ENCODE measurements at places on chromosomes 5 and 9. TPM values are rescaled to one million over a fixed set of nuclear protein-coding genes. Genes with fewer than 3 reads are reported as not detected.

The IL33 gene
- 22.2 TPM for total RNA-seq

DNA sequence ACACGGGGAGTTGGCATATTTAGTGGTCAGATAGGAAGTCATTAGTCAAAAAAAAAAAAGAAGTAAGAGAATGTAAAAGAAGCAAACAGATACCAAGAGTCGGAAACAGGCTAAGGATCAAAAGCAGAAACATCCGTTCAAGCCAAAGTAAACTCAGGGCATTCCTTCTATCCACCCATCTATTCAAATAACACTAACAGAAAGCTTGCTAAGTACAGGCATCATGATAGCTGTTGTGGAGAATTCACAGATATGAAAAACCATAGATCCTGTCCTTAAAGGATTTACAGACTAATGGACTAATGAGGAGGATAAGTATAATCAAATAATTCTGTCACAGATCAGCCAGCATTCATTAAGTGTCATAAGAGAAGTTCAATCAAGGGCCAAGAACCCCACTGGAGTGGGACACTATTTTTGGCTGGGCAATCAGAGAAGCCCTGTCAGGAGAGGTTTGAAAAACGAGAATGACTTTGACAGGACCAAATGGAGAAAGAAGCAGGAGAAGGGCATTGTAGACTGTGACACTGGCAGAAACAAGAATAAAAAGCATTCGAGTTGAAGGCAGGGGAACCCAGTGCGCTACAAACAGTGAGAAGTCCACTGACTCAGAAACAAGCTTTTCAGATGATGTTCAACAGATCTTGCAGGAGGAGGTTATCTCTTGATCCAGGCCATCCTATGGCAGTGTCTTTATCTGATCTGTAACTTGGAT is 154.2 kb upstream of the TSLP start:
- no peak overlapping the region for H3K27ac ChIP-seq
- no peaks in the 10 kb centered on the region for H3K4me1 ChIP-seq
- no peak overlapping the region for H3K4me3 ChIP-seq
- no peak for DNase-seq
- H3K27me3 ChIP-seq: no peaks in the 10 kb centered on the region

The TRPM6 gene
- 0.54 TPM for total RNA-seq

The NUTM2G gene
- total RNA-seq: not detected

DNA sequence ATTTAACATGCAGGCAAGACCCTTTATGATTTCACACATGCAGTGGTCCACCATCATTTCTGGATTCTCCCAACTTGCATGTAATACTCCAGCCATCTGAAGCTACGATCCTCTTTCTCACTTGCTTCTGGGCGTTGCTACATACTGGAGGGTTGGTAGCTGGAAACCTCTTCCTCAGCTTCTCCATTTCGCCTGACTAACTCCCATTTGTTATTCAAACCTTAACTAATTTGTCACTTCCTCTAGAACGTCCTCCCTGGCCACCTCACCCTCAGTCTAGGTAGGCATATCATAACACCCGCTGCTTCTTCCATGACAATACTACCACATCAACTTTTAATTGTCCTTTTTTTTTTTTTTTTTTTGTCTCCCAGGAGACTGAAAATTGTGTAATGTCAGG is 72.6 kb upstream of the EQTN start:
- H3K27ac ChIP-seq: no peak overlapping the region
- no peak overlapping the region for H3K4me3 ChIP-seq
- H3K4me1 ChIP-seq: peaks cover 39% of the 10 kb centered on the region
- no peaks in the 10 kb centered on the region for H3K27me3 ChIP-seq
- no peaks in the 10 kb centered on the region for H3K36me3 ChIP-seq

The SH3GL2 gene
- not detected for total RNA-seq

- no peaks in the 10 kb centered on the region for H3K36me3 ChIP-seq
- H3K4me1 ChIP-seq: no peaks in the 10 kb centered on the region
- H3K27ac ChIP-seq: no peak overlapping the region
Measured at GRCh38 chr5:32638309-32638708, 53.0 kb downstream of the SUB1 start.

The SLC6A18 gene
- not detected for total RNA-seq

The AK1 gene
- 56.3 TPM for total RNA-seq

GRCh38 chr5:32848681-32849080 is 137.6 kb downstream of the NPR3 start:
- no peak for DNase-seq
- H3K27me3 ChIP-seq: no peaks in the 10 kb centered on the region

The CCL27 gene
- total RNA-seq: not detected

DNA sequence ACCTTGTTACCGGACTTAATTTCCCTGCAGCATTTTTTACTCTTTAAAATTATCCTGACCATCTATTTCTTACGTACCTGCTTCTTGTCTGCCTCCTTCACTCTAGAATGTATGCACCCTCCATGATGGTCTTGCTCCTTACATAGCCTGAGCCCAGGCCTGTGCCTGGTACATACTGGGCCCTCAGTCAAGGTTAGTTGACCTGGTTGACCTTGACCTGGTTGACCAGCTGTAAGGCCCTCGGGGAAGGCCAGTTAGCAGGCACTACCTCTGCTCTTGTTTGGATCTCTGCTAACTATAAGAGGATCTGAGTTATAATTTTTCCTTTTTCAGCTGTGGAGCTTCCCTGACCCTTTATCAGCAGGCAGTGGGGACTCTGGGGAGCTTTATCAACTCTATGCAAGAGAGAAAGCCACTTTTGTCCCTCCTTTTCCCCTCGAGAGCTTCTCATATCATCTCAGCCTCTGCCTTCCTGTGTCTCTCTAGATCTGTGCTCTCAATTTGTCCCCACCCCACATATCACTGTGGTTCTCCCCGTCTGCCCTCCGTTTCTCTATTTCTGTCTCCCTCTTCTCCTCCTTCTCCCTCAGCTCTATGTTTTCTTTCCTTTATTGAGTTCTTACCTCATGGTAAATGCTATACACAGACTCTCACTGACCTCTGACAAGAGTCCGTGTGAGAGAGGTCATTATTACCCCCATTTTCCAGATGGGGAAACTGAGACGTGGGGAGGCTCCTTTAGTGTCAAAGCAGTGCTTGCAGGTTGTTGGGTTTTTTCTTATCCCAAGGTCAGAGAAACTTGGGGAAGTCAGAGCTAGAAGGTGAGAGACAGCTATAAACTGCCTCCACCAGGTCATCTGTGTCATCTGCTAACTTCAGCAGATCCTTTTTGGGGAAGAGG is 28.6 kb downstream of the SPRY4 start:
- no peaks in the 10 kb centered on the region for H3K4me1 ChIP-seq
- no peaks in the 10 kb centered on the region for H3K27me3 ChIP-seq
- H3K4me3 ChIP-seq: no peak overlapping the region
- no peaks in the 10 kb centered on the region for H3K36me3 ChIP-seq
- peak overlapping the region; percentile 50 for H3K27ac ChIP-seq
- no peak for DNase-seq

- H3K27me3 ChIP-seq: no peaks in the 10 kb centered on the region
- no peak overlapping the region for H3K4me3 ChIP-seq
- DNase-seq: no peak
- no peaks in the 10 kb centered on the region for H3K36me3 ChIP-seq
Measured at GRCh38 chr5:40481241-40481640, 198.5 kb upstream of the PTGER4 start.

DNA sequence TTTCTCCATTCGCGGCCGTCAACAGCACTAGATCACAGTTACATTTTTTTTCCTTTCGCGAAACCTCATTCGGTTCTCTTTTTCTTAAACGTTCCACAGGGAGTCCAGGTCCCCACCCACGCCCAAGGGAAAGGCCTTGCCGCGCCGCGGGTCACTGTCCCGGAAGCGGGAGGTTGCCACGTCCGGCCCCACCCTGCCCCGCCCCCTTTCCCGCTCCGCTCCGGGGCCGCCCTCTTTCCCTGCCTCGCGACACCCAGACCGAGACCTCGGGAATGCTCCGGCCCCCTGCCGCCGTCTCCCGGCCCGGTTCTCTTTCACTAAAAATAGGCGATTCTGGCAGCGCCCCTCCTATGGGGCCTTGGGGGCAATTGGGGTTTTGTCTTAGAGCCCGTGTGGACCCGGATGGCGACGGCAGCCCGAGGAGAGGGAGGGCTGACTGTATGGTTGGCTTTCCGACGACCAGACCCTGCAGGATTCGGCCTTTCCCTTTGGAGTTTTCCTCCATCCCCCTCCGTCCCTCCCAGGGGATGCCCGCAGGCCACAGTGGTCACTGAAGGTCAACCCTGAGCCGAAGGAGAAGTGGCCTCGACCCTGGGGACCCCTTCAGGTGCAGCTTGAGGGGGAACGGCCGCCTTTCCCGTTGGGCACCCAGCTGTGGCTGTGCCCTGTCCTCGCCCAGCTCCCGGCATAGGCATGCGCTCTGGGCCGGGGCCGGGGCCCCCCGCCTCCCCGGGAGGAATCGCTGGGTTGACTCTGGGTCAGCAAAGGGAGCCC is 2.8 kb upstream of the RACK1 start:
- H3K4me1 ChIP-seq: peaks cover 49% of the 10 kb centered on the region
- DNase-seq: peak; percentile 92
- peaks cover 8% of the 10 kb centered on the region for H3K36me3 ChIP-seq
- peak overlapping the region; percentile 79 for H3K4me3 ChIP-seq

The TMEM215 gene
- not detected for total RNA-seq

DNA sequence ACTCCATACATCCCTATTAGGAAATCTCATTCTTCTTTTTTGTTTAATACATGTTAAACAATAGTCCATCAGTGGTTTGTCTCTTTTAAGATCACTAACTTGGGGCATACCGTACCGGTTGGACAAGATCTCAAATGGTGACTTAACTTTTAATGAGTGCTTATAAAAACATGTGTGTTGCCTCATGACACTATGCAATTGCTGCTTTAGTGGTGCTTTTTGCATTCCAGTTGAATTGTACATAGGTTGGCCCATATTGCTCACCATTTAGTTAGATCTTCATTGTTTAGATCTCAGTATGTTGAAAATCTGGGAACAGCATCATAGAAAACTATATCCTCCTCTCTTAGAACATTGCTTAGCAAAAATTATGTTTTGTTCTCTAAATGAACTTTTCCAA is 17.8 kb downstream of the C9orf85 start:
- H3K4me1 ChIP-seq: no peaks in the 10 kb centered on the region
- DNase-seq: no peak
- H3K36me3 ChIP-seq: no peaks in the 10 kb centered on the region
- H3K27me3 ChIP-seq: no peaks in the 10 kb centered on the region
- H3K27ac ChIP-seq: no peak overlapping the region
- H3K4me3 ChIP-seq: no peak overlapping the region

GRCh38 chr5:78526049-78526525 is 122.5 kb downstream of the LHFPL2 start:
- no peak overlapping the region for H3K4me3 ChIP-seq
- H3K27me3 ChIP-seq: no peaks in the 10 kb centered on the region
- no peak for DNase-seq
- no peak overlapping the region for H3K27ac ChIP-seq
- H3K4me1 ChIP-seq: peaks cover 10% of the 10 kb centered on the region

The FBN2 gene
- 1.0 TPM for total RNA-seq

The KCNV2 gene
- not detected for total RNA-seq

The GARIN3 gene
- not detected for total RNA-seq

- DNase-seq: no peak
- H3K4me1 ChIP-seq: peaks cover 27% of the 10 kb centered on the region
- no peaks in the 10 kb centered on the region for H3K36me3 ChIP-seq
- no peak overlapping the region for H3K4me3 ChIP-seq
- H3K27ac ChIP-seq: no peak overlapping the region
- H3K27me3 ChIP-seq: no peaks in the 10 kb centered on the region
Measured at GRCh38 chr9:6417186-6417585, 4.2 kb downstream of the UHRF2 start.

DNA sequence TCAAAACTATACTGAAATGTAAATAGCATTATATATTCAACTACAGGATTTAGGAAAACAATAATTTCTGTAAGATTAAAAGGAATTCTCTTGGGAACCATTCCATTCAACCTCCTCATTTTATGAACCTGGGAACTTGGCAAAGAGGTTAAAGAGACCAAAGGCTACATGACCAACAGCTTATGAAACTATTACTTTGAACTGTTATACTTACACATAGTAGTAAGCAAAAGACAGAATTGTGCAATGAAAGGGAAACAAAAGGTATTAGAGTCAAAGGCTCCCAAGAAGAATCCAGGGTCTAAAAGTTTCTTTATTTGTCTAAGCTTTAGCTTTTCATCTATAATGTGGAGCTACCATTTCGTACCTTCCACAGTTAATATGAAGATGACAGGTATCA is 7.2 kb downstream of the C9orf72 start:
- no peak overlapping the region for H3K27ac ChIP-seq
- DNase-seq: no peak
- peaks cover 6% of the 10 kb centered on the region for H3K4me1 ChIP-seq
- no peaks in the 10 kb centered on the region for H3K27me3 ChIP-seq
- H3K4me3 ChIP-seq: no peak overlapping the region

DNA sequence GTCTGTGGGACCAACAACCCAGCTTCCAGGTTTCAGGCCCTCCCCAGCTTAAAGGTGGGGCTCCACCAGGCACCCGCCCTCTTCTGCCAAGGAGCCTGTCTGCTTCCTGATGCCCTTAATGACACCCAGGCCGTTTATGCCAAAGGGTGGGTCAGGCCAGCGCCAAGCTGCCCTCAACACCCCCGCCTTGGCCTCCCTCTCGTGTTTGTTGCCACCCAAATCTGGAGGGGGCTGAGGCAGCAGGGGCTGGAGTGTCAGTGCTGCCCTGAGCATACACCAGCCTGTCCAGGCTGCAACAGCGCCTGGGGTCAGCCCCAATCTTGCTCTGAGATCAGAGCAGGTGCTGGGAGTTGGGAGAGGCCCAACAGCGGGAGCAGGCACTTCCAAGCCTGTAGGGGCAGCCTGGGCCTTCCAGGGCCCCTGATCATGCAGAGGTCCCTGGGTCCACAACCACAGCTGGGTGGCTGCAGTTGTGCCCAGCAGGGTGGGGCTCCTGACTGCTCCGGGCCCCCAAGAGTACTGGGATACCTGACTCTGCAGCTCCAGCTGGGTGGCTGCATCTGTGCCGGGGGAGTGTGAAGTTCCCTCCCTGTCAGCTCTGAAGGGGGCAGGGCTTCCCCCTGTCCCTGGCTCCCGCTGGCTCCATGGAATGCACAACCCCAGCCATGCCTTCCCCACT is 34.5 kb upstream of the TYRP1 start:
- H3K27me3 ChIP-seq: no peaks in the 10 kb centered on the region
- H3K4me3 ChIP-seq: no peak overlapping the region
- H3K27ac ChIP-seq: no peak overlapping the region
- H3K36me3 ChIP-seq: no peaks in the 10 kb centered on the region
- DNase-seq: no peak
- no peaks in the 10 kb centered on the region for H3K4me1 ChIP-seq

DNA sequence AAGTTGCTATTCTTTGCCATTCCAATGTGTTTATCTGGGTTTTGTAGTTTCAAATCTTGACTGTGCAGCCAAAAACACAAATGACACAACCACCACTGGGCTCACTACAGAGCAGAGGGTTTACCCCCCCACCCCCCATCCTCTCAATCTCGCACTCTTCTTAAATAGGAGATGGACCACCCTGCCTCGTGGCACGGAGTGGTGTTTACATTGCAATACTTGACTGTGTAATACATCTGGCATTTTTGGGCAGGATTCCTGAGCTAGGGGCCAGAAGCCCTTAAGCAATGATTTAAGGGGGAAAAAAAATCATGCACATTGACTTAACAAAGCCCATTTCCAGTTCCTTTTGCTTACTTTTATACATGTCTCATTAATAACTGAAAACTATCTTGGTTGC is 19.0 kb downstream of the PTCH1 start:
- no peaks in the 10 kb centered on the region for H3K36me3 ChIP-seq
- H3K27ac ChIP-seq: no peak overlapping the region
- peaks cover 48% of the 10 kb centered on the region for H3K4me1 ChIP-seq
- no peaks in the 10 kb centered on the region for H3K27me3 ChIP-seq
- no peak overlapping the region for H3K4me3 ChIP-seq
